ENCODE measurements at places on chromosomes 6 and 20. TPM values are rescaled to one million over a fixed set of nuclear protein-coding genes. Genes with fewer than 3 reads are reported as not detected.

DNA sequence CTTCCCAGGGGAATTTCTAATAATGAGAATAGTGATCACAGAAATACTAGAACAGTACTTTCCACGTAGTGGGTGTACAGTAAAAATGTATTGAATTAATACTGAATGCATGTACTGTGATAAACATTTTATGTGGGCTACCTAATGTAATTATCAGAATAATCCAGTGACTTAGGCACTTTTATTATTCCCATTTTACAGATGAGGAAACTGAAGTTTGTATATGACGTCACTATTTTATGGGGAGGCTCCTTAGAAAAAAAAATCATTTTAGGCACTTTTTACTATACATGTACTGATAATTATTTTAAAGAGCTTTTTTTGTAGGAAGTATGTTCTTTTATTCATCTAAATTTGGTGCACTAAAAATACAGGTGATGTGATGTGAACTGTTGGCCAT lies 275.6 kb upstream of the TAB2 start:
- DNase-seq = no peak

DNA sequence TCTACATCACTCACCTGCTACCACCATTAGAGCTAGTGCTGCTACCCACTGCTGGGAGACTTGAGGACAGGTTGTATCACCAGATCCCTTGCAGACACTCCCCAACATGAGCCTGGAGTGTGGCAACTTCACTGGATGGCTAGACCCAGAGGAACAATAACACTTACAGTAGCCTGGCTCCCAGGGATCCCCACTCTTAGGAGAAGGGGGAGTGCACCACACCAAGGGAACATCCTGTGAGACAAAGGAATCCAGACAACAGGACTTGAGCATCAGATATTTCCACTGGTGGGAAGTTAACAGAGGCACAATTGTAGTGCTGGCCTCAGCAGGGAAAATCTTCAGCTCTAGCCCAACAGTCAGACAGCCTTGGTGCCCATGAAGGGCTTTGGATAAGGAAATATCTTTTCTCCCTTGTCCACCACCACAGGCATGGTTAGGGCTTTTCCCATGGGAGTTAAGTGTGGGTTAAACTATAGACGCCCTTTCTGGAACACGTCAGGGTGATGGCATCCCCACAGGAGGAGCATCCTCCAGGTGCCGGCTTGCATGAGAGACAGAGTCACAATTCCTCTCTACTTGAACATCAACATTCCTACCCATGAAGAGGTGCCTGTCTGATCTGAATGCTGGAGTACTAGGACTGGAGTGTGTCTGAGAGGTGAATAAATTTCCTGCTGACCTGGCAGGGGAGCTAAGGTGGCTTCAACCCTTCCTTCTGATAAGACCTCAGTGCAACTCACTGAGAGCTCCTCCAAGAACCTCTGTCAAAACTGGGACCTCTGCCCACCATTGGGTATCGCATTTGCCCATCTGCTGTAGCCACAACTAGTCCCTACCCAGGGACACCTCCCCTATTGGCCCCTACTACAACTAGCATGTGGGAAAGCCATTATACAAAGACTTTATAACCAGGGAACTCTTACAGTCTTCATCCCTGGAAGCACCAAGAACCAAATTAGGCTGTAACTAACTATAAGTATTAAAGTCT lies 55.4 kb upstream of the SIRPG start:
- DNase-seq = no peak

GRCh38 chr6:124446961-124447360 lies 515.3 kb upstream of the RNF217 start:
- DNase-seq = no peak

The MEP1A gene
- not detected for total RNA-seq

Data from heart right ventricle (tissue), 16 donors.